GM12891 (cell line): ENCODE measurements at places on chromosomes 1 and 21.
A peak's percentile ranks its signal among the peaks of the same experiment; 100 is the strongest.

DNA sequence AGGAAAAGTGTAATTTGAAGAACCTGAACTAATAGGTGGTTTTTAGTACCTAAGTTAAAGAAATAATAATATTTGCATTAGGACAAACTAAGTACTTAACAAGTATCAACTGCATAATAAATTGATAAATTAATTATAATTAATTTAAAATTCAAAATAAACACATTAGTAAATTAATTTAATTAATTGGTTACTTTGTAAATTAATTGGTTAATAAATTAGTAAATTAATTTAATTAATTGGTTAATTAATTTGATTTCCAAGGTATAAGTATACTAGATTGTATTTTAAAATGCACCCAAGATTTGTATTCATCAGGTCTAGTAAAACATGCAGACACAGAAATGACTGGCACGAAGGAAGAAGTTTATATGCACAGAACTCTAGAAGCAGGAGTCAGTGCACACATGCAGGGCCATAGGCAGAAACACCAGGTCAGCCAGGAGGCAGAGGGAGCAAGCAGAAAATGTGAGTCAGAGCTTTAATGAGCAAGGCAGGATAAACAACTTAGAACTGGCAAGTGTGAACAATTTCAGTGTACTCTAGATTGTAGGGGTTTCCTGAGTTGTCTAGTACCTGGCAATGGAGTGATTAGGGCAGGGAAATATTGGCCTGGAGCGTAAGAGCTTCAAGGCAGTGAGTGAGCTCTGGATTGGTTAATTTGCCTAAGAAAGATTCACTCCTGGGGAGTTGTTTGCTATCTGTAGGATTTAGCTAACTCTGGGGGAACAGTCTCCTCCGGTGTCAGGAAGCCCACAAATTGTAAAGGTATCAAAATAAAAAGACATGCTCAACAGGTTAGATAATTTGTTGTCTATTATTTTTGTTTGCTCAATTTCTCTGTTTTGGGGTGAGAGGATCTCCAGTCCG lies 665.7 kb downstream of the MRPL39 start:
- no peak for DNase-seq

DNA sequence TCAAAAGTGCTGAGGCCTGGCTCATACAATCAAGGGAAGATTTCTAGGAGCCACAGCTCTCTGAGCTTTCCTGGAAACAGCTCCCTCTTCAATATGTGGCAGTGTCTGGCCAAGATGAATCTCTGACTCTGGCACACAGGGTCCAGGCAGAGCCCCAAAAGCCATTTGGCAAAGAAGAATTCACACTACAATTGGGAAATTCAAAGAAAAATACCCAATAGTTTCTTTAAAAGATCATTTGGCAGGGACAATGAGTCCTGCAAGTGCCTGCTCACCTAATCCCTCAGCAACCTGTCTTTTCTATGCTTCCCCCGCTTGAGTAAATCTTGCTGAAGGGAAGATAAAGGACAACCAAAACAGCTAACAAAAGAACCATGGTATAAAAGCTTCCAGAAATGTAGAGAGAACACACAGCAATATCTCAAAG lies 124.6 kb downstream of the TGFBR3 start:
- no peak for DNase-seq

GRCh38 chr1:30601316-30602085 lies 121.9 kb downstream of the MATN1 start:
- no peak for DNase-seq

DNA sequence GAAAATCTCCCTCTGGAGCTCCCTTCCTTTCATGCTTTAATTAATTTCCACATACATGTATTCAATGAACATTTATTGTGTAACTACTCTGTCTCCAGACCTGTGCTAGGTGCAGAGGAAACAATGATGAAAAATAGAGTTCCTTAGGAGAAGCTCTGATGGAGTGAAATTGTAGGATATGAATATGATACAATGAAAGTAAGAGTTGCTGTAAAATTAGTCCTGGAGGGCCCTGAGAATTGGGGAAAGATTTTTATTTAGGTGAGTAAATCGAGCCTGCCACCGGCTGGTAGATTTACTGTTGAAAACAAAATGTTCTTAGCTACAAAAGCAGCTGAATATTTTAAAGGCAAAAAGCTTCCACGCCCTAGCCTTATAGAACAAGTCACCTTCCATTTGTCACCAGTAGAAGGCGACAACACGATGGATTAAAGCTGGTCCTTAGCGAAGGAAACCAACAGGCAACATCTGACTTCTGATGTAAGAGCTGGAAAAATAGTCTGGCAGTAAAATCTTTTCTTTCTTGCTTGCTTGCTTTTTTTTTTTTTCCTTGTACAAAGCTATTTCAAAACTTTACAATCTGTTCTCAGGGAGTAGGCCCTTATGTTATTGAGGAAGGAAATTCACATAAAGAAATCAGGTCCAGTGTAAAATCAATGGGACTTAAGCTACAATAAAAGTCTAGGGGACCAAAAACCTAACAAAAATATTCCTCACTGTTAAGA lies 82.0 kb upstream of the ROR1 start:
- DNase-seq, result peak; percentile 25

- no peak for DNase-seq
Measured at GRCh38 chr1:197980457-197980856, 63.3 kb downstream of the LHX9 start.

GRCh38 chr1:220962031-220962751 lies 82.9 kb downstream of the HLX start:
- no peak for DNase-seq

- no peak for DNase-seq
Measured at GRCh38 chr1:4020449-4020848, 120.4 kb upstream of the C1orf174 start.

DNA sequence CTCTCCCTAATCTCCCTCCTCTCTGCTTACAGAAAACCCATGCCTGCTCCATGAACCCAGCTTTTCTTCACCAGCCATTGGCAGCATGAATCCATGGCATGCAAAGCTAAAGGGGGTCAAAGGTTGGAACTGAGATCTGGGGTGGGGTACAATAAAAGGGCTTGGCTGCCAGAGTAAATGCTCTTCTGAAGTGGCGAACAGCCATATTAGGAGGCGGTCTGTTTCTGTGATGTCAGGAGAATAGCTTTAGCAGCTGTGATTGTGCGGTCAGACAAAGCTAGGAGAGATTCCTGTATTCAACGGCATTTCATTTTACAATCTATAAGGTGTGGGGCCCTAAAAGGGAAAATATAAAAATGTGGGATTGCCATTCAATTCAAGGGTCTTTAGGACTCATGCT lies 71.7 kb upstream of the TMPRSS2 start:
- DNase-seq, result no peak

DNA sequence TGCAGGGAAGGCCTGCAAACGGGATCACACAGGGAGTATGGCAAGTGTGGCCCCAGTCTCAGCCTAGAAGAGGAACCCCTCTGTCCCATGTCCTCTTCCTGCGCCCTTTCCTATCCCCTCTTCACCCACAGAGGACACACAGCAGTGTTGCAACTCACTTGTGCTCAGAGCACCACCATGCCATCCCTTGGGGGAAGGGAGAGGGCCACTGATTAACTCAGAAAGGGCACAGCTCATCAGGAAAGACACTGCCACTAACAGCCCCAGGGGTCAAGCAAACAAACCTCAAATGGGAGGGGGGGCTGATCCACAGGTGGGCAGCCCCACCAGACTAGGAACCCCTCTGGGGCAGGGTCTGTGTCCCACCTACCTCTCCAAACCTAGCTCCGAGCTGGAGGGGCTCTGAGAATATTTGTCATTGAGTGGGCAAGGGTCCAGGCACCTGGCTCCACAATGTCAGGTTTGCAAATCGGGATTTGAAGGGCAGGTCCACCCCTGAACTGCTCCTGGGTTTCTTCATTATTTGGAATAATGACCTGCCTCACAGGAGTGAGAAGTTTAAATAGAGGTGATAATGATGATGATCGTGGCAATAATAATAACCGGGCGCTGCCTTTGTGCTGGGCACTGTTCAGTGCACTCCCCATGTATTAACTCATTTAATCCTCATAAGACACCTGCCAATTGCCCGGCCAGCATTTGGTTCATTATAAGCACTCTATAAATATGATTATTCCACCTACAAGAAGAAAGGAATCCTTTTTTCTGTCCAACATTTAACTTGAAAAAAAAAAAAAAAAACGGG lies 1.0 kb downstream of the ALDH4A1 start:
- no peak for DNase-seq

DNA sequence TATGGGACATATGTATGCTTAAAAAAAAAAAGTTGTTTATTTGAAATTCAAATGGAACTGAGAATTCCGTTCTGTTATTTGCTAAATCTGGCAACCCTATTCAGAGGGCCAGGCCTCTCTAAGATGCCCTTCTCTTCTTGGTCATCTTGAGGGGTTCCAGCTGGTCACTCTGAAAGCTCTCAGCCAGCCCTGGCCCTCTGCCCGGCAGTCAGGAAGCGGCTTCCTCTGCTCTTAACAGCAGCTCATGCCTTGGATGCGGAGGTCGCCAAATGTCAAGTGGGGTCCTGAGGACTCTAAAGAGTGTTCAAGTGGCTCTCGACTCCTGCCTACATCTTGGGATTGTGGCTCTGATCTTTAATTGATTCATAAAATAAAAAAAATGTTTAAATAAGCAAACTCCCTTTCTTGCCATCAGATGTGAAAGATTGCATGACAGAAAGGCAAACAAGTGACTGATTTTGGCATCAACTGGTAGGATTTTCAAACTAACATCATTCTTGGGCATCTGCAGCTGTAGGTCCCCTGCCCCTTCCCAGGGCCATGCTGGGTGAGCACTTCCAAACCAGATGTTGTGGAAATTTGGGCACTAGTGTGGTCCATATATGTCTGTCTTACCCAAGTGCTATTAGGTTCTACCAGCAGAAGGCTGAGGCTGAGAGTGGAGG lies 130.8 kb downstream of the PRDM2 start:
- no peak for DNase-seq

- DNase-seq, result no peak
Measured at GRCh38 chr1:35350872-35351271, 82.4 kb downstream of the ZMYM4 start.

DNA sequence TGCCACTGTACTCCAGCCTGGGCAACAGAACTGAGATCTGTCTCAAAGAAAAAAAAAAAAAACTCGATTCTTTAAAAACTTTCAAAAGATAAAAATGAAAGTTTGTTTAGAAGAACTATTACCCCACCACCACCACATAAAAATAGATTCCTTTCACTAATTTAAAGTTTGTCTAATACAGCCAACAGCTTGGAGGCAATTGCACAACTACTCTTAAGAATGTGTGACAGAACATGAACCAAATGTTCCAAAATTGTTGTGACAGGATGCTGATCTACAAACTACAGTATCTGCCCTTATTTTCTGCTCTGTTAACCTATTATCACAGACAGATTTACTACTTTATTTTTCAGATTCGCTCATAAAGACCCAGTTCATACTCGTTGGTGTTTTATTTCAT lies 5.5 kb upstream of the TGFBR3 start:
- no peak for DNase-seq

DNA sequence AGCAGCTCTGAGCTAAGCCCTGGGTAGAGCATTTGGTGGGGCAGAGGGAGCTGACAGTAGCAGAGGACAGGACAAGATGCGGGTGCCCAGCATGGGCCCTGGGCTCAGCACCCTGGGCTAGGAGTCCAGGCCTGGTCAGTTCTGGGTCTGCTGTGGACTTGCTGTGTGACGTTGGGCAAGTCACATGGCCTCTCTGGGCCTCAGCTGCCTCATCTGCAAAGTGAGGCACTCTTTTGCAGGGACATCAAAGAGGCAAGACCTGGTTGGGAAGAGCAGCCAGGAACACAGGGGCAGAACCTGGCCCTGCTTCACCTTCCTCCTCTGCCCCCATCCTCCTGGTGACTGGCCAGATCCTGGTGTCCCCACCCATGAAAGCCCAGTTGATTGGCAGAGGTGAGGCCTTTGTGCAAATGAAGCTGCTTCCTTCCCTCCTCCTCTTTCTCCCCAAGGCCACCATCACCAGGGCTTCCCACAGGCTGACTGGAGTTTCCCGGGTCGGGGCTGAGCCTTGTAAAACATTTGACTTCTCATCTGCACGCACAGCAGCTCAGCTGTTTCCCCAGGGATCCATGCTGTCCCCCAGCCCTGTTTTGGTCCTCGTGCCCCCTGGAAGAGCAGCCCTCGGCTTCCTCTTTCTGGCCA lies 350.5 kb downstream of the MATN1 start:
- no peak for DNase-seq

GRCh38 chr1:26126321-26127084 lies 14.9 kb downstream of the PDIK1L start:
- DNase-seq, result no peak

DNA sequence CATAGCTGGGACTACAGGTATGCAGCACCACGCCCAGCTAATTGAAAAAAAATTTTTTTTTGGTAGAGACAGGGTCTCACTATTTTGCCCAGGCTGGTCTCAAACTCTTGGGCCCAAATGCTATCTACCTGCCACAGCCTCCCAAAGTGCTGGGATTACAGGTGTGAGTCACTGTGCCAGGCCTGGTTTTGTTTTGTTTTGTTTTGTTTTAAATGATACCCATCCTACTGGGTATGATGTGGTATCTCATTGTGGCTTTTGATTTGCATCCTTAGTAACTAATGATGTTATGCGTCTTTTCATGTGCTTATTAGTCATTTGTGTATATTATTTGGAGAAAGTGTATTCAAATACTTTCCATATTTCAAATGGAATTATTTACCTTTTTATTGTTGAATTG lies 142.3 kb downstream of the VPS13D start:
- DNase-seq, result no peak

- DNase-seq, result no peak
Measured at GRCh38 chr1:36093929-36094328, 5.2 kb downstream of the ADPRS start.

DNA sequence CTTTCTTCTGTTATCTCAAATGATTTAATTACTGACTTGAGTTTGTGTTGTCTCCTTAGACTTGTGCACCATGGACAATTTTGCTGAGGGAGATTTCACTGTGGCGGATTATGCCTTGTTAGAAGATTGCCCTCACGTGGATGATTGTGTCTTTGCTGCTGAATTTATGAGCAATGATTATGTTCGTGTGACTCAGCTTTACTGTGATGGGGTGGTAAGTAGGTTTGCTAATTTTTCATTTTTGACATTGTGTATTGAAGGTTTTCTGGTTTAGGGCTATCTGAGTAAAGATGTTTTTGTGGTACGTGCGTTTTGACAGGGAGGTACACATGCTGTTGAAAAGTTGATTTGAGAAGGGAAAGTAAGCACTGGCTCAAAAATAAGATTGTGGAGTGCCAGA lies 14.1 kb downstream of the TTC3 start:
- DNase-seq, result no peak

DNA sequence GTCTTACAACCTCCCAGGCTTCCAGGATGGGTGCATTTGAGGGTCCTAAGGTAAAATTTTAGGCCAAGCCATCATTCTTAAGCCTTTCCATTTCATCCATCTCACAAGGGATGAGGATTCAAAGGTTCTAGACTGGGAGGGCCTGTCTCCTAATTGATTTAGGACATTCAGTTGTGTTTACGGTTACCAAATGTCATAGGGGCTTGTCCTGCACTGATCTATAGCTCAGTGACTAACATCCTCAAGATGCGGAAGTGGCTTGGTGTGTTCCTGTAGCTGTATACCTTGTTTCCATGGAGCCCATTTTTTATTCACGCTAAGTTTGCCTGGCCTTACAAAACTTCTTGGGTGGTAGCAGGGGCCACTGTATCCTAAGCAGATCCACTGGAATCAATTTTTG lies 52.8 kb downstream of the DUSP10 start:
- DNase-seq, result no peak

GRCh38 chr1:44590475-44590874 lies 83.8 kb downstream of the TMEM53 start:
- no peak for DNase-seq

- no peak for DNase-seq
Measured at GRCh38 chr1:234001817-234002216, 97.3 kb downstream of the SLC35F3 start.

- DNase-seq, result no peak
Measured at GRCh38 chr1:58293388-58293787, 253.1 kb downstream of the OMA1 start.

GRCh38 chr1:156120318-156120717 lies 5.8 kb downstream of the LMNA start:
- no peak for DNase-seq
